Naive B cell (primary cell): ENCODE measurements at places on chromosomes 4 and X. TPM values are rescaled to one million over a fixed set of nuclear protein-coding genes. Genes with fewer than 3 reads are reported as not detected.

DNA sequence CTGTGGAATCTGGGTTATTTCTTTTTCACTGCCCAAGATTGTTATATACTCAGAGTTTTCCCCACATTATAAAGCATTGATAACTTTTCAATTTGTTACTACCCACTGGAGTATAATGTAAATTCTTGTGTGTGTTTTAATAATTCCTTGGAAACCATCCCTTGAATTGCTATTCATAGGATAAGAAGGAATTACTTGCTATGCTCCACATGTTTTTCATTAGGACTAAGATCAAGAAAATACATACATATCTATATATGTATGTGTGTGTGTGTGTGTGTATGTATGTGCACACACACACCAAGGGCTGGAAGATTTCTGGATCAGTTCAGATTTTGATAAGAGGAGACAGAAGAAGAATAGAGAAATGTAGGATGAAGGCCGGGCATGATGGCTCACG lies 206.4 kb upstream of the JADE1 start:
- no peak overlapping the region for H3K4me3 ChIP-seq
- DNase-seq, result no peak
- no peaks in the 10 kb centered on the region for H3K36me3 ChIP-seq
- H3K4me1 ChIP-seq, result no peaks in the 10 kb centered on the region
- H3K27ac ChIP-seq, result no peak overlapping the region
- H3K27me3 ChIP-seq, result peaks cover 14% of the 10 kb centered on the region

BEX5 gene
- not detected for polyA plus RNA-seq

REPS2 gene
- 2.2 TPM for polyA plus RNA-seq

KLB gene
- 0.21 TPM for polyA plus RNA-seq

DNA sequence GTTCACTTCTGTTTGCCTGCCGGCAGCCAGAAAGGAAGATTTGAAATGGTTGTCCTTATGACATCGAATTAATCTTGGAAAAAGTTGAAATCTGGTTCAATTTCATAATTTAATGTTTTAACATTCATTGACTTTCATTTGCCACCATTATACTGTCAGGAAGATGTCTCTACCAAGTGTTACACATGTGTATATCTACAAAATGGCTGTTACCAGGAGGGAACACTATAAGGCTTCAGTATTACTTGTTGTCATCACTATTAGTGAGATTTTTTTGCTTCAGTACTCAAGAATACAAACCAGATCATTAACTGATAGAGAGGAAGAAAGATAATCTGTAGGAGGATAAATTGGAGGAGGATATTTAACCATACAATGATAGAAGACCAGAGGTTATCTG lies 71.2 kb downstream of the TSPAN7 start:
- H3K27me3 ChIP-seq, result no peaks in the 10 kb centered on the region
- H3K4me3 ChIP-seq, result no peak overlapping the region
- no peak for DNase-seq
